ENCODE measurements at places on chromosomes 2 and 18.

DNA sequence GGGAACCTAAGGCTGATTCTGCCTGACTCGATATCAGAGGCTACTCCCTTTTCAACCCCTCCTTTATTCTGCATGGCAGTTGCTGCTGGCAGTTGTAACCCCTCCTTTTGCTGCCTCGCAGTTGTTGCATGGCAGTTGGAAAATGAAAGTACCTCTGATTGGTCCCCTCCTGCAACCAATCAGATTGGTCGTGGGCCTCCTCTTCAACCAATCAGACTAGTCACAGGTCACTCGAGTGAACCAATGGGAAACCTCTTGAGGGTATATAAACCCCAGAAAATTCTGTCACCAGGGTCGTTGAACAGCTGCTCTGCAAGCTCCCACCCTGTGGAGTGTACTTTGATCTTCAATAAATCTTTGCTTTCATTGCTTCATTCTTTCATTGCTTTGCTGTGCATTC lies 294.3 kb upstream of the SLC8A1 start:
- no peak for DNase-seq

GRCh38 chr2:135490376-135490775 lies 40.6 kb downstream of the ZRANB3 start:
- no peak for DNase-seq

DNA sequence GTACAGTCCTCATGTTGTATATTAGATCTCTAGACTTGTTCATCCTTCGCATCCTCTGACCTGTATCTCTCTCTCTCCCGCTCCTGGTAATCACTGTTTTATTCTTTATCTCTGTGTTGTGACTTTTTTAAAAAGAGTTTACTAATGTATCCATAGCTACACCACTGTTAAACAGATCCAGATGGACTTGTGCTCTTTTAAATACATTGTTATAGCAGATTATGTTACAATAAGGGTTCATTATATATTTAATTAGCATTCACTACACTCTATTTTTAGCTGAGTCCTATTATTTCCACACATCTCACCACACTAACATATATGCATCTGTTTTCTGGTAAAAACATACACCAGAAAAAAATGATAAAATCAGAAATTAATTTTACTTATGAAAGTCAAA lies 90.5 kb downstream of the RBM43 start:
- DNase-seq: no peak

GRCh38 chr18:49101236-49101635 lies 150.5 kb upstream of the SMAD7 start:
- DNase-seq: peak; percentile 55

DNA sequence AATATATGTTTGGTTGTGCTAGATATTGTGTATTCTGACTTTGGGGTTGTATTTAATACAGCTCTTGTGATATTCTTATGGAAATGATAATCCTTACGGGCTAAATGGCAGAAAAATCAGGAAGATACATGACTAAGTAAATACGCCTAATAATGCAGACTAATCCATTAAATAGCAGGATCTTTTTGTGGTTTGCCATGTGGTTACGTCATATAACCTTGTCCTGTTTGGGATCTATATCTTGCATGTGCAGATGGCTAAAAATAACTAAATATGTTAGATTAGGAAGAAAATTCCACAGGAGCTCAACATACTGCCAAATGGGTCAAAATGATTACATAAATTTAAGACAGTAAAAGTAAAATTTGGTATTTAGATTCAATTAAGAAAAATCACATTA lies 83.0 kb downstream of the NEB start:
- no peak for DNase-seq

DNA sequence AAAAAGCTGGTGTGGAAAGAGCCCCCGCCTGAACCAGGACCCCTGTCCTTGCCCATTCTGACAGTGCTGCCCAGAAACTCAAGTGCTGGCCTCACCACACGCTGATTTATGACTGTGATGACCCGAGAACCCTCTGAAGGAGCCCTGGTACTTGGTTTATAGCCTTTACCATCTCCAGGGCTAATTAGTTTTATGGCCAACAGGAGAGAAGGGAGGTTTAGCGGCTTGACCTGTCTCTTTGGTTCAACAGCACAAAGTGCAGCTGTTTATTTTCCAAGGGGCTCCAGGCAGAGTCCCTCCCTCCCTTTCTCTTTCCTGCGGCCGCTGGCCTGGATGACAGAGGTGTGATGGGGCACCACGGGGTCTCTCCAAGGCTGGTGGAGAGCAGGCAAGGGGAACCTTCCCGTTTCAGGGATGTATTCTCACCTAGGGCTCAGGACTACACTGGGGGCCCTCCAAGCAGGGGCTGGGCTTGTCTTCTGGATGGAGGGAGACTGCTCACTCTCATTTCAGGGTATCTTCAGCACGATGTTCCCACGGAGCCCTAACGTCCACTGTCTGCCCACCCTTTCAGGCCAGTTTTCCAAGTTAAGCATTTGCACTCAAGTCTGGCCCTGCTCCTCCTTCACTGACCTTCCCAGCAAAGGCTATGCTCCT lies 174.2 kb upstream of the GLI2 start:
- peak; percentile 44 for DNase-seq

DNA sequence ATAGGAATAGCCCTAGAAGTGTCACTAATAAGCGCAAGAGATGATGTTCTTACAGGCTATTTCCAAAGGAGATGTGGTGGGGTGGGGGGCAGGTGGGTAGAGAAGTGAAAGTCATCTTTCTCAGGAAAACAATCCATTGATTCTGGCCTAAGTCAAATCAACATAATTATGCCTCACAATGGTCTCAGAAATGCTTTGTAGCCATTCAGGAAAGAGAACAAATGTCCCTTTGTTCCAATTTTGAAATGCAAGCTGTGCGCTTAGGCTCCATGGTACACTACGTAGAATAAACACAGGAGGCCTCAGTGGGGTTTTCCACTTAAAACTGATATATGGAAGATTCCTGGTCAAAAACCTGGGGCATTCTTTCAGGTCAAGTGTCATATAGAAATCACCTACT lies 529.9 kb upstream of the KLHL29 start:
- DNase-seq: no peak

DNA sequence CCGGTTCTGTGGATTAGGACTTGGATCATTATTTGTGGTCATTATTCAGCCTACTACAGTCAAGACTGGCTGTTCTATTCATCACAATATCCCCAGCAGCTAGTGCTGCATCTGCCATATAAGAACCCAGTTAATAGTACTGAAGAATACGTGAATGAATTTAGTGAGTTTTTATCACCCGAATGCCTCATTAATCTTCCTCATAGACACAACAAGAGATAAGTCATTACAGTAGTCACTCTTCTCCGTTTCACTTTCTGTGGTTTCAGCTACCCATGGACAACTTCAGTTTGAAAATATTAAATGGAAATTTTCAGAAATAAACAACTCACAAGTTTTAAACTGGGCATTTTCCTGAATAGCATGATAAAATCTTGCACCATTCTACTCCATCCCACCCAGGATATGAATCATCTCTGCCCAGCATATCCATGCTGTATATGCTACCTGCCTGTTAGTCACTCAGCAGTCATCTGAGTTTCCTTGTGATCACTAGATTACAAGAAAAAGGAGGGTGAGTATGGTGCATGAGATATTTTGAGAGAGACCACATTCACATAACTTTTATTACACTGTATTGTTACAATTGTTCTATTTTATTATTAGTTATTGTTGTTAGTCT lies 363.7 kb upstream of the CHAC2 start:
- no peak for DNase-seq

DNA sequence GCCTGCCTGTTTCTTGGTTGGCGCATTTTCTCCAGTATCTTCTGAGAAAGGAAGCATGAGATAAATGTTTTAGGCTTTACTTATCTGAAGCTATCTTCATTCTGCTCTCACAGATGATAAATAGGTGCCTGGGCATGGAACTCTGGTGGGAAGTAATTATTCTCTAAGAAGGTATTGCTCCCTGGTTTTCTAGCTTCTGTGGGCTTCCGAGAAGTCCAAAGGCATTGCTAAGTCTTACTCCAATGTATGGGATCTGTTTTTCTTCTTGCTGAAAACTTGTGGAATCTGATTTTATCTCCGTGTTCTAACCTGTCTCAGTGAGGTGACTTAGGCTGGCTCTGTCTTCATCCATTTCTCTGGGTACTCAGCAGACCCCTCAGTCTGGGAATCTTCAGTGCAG lies 224.4 kb upstream of the HS6ST1 start:
- DNase-seq: no peak

DNA sequence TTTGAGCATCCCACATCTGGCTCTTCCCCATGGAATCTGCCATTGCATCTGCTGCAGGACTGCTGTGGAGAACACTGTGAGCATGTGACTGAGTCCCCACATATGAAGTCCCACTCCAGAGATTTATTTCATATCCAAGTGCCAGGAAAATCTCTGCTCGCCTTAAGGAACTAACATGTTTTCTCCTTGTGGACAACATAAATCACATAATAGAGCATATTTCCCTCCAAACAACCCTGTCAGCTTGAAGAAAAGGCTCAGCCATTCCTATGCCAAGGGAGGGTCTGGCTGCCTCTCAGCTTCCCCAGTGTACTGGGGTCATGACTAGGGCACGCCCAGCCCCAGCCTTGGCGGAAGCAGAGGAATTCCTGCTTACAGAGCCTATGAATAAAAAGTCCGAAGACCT lies 193.7 kb downstream of the DNER start:
- peak; percentile 10 for DNase-seq

DNA sequence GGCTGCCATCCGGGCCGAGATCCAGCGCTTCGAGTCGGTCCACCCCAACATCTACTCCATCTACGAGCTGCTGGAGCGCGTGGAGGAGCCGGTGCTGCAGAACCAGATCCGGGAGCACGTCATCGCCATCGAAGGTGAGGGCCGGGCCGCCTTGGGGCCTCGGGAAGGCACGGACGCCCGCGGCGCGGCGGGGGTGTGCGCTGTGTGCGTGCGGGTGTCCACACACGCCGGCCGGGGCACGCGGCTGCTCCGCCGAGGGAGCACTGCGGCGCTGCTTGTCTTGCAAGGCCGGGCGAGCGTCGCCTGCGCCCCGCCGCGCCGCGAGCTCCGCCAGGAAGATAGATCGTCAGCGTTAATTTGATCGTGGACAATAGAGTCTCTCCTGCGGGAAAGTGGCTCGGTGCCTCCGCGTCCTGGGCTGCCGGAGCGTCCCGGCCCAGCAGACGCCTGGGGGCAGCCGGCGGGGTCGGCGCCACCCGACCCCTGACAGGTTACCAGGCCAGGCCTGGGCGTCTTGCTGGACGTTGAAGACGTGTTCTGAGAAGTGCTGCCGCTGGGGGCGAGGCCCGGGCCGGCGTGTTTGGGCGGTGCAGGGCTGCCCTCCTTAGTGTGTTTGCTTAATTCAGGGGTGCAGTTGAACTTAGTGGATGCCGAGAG lies 1.0 kb downstream of the AGAP1 start:
- DNase-seq: no peak

GRCh38 chr2:70472221-70472890 lies 81.3 kb downstream of the TGFA start:
- DNase-seq: peak; percentile 15

GRCh38 chr2:204781941-204782340 lies 236.7 kb downstream of the PARD3B start:
- DNase-seq: no peak

DNA sequence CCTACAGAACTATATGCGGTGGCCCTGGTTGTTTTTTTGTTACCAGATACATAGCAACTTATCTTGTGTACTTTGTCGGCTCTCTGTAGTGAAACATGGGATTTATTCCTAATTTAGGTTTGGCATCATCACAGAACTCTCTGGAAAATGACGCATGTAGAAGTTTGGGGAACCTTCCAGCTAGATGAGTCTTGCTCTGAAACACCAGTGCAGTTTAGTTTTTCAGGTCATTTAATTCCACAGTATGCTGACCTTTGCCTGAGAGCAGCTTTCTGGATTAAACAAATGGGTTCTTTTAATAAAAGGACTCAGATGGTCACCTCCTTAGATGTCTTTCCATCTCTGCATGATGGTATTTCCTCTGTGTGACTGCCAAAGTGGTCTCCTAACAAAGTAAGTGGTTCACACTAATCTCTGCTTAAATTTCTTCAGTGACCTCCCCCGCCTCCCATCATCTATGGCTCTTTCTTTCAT lies 39.9 kb downstream of the MYO3B start:
- DNase-seq: no peak

DNA sequence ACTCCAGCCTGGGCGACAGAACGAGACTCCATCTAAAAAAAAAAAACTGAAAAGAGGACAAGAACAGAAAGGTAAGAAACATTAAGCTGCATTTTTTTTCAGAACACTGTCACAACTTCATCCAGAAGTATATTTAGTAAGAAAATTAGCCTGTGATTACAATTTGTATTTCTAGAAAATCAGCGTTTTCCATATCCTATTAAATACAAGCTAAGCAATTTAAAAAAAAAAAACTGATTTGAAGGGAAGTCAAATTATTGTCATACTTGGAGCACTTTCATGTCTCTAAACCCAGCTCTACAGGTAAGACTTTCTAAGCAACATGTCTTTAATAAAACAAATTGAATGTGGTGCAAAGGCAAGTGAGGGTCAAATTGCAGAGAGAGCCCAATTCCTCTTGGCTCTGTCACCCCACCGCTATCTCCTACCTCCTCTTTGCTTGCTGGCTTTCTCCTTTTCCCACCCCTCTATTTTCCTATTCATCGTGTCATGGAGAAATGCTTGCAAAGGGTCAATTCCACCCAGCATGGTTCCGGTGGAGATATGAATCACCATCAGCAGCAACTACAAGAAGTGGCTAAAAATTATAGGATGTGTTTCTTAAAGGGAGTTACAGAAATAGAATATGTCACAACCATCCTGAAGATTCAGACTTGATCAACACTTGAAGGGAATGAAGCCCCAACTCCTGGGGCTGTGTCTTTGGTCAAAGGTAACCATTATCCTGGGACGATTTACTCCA lies 68.4 kb upstream of the BCL11A start:
- DNase-seq: no peak

DNA sequence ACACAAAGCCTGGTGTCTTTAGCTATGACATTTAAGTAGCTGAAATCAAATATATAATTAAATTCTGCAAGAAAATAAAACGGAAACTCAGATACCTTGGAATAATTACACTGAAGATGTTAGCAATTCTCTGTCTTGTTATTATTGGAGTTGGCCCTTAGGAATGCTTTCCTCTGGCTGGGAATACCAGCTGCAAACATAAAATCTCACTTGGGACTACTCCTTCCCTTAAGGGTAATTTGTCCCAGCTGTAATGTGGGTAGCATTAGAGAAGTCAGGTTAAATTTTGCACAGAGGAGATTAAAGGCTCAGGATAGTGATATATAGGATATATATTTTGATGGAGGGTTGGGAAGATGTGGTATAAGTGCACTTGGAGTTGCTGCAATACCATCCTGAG lies 37.3 kb upstream of the GRP start:
- DNase-seq: no peak

GRCh38 chr2:8107621-8108378 lies 574.1 kb upstream of the ID2 start:
- DNase-seq: no peak
